Activated T-helper 2 cell treated with anti-CD3 and anti-CD28 coated beads, Interferon-gamma antibody, Interleukin-2, Interleukin-4, amounts not matched to agents 10 μg/mL and 5 μg/mL and 100 μg/mL, durations not matched to agents 14 hours and 24 hours and 36 hours (primary cell): ENCODE measurements at places on chromosomes 3 and 15. TPM values are rescaled to one million over a fixed set of nuclear protein-coding genes. Genes with fewer than 3 reads are reported as not detected.

Gene PLD1
- total RNA-seq, result 1.0 and 1.1 TPM in 2 replicates

Gene KNSTRN
- total RNA-seq, result 48.1 and 49.9 TPM in 2 replicates

Gene FOXL2NB
- not detected in 2 replicates for total RNA-seq

DNA sequence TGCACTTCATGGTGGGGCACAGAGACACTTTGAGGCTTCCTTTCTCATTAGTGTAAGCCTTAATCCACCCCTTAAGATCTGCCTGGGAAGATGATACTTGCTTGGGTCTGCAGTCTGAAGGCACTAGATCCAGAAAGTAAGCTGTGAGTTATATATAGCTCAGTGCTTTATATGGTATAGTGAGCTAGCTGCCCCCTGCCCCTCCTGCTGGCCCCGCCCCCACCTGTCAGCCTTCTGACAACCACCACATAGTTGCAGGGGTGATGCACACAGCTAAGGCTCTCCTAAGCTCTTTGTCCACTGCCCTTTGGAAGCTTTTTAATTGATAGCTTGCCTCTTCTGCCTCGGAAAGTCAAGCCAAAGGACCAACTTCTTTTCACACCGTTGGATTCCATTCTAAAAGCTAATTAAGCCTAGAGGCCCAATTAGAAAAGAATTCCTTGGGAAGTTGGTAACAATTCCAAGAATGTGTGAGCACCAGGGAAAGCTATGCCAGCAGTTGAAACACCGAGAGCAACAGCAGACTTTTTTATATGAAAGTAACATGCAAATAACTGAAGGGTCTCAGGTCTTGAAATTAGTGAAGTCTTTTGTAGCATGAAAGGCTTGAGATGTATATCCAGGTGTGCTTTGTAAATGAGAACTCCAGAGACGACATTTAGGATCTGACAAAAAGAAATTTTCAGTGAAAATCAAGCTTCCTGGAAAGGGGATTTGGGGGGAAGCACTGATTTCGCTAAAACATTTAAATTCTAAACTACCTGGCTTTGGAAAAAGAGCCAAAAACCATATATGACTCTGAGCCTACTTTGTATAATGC lies 2.3 kb downstream of the TPM1 start:
- no peak for DNase-seq

- no peak for DNase-seq
Measured at GRCh38 chr3:31713816-31714215, 181.1 kb downstream of the STT3B start.
